ENCODE measurements at places on chromosomes 5 and 9.

DNA sequence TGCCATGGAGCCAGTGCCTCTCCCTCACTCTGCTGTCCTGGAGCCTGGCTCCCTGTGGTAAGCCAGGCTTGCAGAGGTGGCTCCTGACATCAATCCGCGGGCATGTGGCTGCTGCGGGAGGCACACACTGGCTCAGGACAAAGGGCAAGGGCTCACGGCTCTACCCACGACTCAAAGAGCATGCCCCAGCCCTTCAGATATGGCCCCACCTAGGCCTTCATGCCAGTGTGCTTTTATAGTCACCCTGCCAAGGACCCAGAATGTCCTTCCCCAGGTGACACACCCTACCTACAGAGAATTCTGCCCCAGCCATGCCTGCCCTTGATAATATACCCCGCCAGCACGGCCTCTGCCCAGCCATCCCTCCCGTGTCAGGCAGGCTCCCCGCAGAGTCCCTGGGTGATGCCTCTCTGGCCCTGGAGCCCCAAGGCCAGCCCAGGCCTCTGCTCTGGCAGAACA is 1.6 kb downstream of the MGAT4B start:
- no peak for DNase-seq

DNA sequence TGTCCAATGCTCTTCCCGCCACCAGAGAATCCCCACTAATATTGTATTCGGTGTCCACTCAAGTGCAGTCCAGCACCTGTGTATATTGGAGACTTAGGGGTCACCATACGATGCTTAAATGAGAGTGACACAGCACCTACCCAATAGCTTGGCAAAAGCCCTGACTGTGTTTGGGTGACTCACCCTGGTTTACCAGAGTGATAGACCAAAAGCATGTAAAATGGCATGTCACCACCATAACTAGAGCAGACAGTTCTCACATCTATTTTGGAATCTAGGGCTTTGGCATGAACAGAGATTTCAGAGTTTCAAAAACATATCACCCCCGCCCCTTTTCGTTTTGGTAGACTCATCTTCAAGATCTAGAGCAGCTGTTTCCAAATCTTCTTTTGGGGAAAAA is 217.3 kb upstream of the RASEF start:
- DNase-seq = no peak

- no peak for DNase-seq
Observed at GRCh38 chr5:155485386-155485785, 471.8 kb downstream of the KIF4B start.

DNA sequence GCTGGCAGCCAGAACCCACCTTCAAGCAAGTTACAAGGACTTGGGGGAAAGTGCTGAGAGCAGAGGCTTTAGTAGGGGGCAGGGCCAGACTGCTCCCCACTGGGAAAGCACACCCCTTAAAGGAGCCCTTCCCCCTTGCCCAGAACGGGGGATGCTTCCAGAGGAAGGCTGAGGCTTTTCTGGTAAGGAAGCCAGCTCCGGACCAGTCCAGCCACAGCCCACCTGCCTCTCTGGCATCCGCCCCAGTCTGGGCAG is 4.2 kb upstream of the DPM2 start:
- no peak for DNase-seq

- DNase-seq = no peak
Observed at GRCh38 chr5:109374625-109375024, 35.1 kb downstream of the PJA2 start.

DNA sequence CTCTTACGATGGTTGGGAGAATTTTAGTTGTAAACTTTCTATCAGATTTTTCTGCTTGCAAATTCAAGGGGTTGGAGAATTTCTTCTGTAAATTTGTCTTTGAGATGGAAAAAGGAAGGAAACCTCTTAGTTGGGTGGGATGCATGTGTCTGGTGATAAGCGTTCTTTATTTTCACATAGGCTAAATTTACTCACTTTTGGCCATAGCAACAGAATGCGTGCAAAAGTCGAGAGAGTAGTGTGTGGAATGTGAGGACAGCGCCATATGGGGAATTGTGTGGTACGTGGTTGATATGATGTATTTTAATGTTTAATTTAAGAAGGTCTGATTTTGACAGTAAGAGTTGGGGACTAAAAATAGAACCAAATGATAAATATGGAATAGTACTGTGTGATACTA is 282.2 kb downstream of the TAF11L14 start:
- no peak for DNase-seq

DNA sequence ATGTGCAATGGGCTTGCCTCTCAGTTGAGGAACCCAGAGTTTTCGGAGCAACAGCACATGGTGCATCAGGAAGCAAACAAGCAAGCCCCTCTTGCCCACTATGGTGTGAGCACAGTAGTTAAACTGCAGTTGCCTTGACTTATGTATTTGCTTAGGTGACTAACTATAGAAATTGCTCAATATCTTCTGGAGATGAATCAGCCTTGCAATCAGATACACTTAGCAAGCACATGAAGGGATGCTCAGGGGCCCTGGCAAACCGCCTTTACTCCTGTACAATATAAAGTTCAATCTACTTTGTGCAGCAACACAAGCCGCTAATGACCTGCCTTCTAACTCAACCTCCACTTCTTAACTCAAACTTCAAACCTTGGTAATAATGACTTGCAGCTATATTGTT is 581.7 kb upstream of the RIOK2 start:
- DNase-seq = no peak

DNA sequence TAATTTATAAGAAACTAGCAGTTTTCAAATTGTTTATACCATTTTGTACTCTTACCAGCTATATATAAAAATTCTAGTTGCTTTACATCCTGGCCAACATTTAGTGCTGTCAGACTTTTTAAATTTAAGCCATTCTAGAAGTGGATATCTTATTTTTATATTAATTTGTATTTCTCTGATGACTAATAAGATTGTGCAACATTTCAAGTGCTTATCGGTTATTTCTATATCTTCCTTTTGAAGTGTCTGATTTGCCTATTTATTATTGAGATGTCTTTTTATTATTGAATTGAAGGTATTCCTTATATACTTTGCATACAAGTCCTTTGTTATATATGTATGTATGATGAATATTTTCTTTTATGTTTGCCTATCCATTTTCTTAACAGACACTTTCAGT is 324.0 kb downstream of the ELAVL2 start:
- DNase-seq = no peak

- no peak for DNase-seq
Observed at GRCh38 chr9:87157366-87158031, 210.2 kb upstream of the GAS1 start.

DNA sequence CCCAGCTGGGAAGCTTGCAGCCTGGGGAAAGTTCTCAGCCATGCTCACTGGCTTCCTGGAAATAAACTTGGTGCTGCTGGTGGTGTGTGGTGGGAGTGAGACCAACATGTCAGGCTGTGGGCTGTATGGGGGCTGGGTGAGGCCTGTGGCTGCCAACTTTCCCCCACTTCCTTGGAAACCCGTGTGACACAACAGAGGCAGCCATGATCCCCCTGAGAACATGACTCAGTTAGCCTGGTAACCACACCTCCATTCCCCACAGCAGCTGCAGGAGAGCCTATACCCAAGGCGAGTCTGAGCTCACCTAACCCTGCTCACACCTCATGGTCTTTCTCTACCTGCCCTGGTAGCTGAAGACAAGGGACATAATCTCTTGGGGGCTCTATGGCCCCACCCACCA is 72.7 kb upstream of the RGMB start:
- no peak for DNase-seq

DNA sequence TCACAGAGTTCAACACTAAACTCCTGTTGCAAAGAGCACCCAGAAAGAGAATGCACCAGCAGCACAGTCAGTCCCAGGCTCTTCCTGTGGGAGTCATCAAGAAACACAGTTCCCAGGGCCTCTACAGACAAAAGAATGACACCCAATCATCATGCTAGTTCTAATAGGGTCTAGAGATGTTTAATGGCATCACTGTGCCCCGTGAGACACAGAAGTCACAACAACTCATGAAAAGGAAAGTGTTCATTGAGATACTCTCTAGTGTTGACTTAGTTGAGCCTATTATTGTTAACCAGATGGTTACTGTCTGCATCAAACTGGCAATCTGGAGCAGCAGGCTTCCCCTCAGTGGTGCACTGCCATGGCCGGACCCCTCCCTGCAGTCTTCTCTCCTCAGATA is 1.6 kb downstream of the KLHL3 start:
- DNase-seq = no peak

- no peak for DNase-seq
Observed at GRCh38 chr5:158682631-158683030, 417.1 kb downstream of the EBF1 start.

GRCh38 chr5:135342551-135342875 is 56.5 kb downstream of the MACROH2A1 start:
- no peak for DNase-seq

- no peak for DNase-seq
Observed at GRCh38 chr9:94929369-94929756, 202.9 kb downstream of the AOPEP start.

- no peak for DNase-seq
Observed at GRCh38 chr5:158559066-158559465, 540.6 kb downstream of the EBF1 start.

GRCh38 chr9:133277467-133277866 is 2.5 kb upstream of the ABO start:
- DNase-seq = no peak

DNA sequence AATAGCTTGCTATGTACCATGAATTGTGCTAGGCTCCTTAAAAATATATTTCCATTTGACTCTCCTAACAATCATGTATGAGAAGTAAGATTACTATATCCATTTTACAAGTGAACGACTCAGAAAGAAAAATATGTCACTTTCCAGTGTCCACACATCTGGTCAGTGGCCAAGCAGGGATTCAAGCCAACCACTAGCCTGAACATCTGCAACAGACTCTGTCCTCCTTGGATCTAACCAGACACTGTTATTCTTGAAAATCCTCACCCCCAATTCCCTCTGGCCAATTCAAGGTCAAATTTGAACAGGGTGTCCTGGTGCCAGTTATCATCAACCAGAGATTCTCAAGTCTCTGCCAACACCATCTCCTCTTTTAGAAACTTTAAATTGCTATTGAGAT is 344.1 kb upstream of the WWC1 start:
- DNase-seq = no peak

- DNase-seq = no peak
Observed at GRCh38 chr5:169341556-169341955, 40.6 kb upstream of the SLIT3 start.

DNA sequence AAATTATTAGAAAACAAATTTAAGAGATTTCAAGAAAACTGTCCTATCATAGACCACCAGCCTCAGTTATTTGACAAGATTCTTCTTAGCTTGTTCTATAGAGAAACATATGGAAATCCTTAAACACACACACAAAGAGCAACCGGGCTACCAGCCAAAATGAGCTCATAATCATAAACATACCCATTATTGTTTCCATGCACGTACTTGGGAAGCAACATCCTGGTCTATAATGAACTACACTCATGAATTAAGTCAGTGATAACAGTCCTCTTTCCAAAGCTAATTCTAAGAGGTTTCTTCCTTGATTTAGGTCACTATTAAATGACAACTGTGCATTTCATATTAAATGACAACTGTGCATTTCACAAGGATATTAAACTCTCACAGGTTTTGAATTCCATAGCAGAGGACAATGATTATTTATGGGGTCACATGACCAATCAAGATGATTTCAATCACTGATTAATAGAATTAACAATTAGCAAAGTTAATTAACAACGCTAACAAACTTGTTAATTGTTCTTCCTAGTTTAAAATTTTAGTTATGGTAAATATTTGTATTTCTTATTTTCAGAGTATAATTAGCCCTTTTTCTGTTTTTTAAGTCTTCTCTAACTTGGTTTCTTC is 77.0 kb downstream of the OXCT1 start:
- no peak for DNase-seq

DNA sequence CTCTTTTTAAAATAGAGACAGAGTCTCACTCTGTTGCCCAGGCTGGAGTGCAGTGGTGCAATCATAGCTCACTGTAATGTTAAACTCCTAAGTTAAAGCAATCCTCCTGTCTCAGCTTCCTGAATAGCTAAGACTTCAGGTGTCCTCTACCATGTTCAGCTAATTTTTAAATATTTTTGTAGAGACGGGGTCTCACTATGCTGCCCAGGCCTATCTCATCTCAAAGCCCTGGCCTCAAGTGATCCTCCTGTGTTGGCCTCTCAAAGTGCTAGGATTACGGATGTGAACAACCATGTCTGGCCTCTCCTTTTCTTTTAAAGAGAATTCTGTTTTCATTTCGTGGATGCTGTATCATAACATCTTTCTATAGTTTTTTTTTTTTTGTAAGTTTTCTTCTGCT is 11.7 kb downstream of the STX17 start:
- DNase-seq = no peak

DNA sequence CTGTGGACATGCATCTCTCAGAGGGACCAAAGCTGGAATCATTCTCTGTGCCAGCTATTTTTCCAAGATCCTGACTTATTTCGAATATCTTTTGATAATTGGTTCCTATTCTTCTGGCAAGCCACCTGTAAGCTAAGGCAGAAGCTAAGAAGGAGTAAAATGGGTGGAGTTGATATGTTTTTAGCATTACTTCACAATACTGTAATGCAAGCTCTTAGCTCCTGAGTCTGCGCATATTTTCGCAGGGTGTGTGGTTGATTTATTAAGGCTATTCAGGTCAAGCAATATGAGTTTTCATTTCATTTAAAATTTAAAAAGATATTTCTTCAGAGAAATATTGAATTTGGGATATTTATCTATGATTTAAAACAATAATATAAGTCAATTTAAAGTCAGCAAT is 158.5 kb upstream of the ADAMTS16 start:
- DNase-seq = no peak

- no peak for DNase-seq
Observed at GRCh38 chr5:78509884-78510769, 138.4 kb downstream of the LHFPL2 start.

GRCh38 chr5:179217956-179218942 is 127.0 kb downstream of the ADAMTS2 start:
- no peak for DNase-seq

DNA sequence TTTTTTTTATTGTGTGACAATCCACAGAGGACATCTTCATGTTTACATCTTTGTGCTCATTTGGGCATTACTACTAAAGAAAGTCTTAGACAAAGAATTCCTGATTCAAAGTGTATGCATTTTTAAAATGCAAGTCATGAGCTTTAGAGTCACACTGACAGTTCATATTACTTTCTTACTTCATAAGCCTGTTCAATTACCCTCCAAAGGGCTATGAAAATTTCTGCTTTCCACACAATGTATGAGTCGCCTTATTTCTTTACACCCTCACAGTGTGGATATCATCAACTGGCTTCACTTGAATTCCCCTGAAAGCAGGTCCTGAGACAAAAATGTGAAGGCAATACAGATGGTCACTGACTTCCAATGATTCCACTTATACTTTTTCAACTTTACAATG is 280.4 kb upstream of the PTGER4 start:
- DNase-seq = no peak

GRCh38 chr5:89036166-89036565 is 153.2 kb upstream of the MEF2C start:
- DNase-seq = no peak

All from naive thymus-derived CD8-positive, alpha-beta T cell (primary cell).